ENCODE measurements at places on chromosomes 7 and 10.

GRCh38 chr7:91414734-91415133 is 150.5 kb downstream of the FZD1 start:
- no peak for DNase-seq

- no peak for DNase-seq
Measured at GRCh38 chr10:122657729-122658128, 41.9 kb downstream of the C10orf120 start.

DNA sequence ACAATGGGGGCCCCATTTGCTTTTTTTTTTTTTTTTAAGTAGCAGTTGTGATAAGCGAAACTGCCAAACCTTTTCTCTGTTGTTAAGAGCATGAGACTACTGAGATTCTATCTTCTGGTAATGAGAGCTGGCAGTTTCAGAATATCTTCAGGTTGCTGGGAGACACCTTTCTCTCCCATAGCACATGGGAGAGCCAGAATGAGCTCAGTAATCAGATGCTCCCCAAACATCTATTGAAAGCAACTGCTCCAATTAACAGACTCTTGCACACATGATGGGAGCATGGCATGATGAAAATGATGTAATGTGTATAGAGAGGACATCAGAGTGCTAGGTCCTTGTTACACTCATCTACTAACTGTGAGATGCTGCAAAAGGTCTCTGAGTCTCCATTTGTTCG is 18.8 kb downstream of the MYO3A start:
- no peak for DNase-seq

GRCh38 chr10:11886851-11887250 is 63.7 kb downstream of the PROSER2 start:
- DNase-seq: no peak
